G401 (cell line): ENCODE measurements at places on chromosomes 1 and 21.

- DNase-seq, result peak; percentile 2
These were observed 171.6 kb upstream of the C1orf174 start for GRCh38 chr1:4071653-4072052.

GRCh38 chr1:41379738-41380130 lies 18.5 kb downstream of the FOXO6 start:
- no peak for DNase-seq

DNA sequence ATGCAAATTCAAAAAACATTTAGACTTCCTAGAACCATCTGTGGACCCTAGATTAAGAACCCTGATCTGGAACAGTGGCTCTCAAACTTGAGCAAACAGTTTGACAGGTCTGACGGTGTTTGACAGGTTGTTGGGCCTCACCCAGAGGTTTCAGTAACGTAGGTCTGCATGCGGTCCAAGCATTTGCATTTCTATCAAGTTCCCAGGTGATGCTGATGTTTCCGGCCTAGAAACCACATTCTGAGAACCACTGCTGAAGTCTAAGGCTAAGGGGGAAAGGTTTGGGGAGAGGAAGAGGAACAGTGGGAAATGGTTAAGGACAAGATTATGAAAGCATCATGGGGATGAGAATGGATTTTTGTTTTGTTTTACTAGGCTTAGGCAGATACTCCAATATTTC lies 48.6 kb downstream of the MDM4 start:
- DNase-seq, result no peak

DNA sequence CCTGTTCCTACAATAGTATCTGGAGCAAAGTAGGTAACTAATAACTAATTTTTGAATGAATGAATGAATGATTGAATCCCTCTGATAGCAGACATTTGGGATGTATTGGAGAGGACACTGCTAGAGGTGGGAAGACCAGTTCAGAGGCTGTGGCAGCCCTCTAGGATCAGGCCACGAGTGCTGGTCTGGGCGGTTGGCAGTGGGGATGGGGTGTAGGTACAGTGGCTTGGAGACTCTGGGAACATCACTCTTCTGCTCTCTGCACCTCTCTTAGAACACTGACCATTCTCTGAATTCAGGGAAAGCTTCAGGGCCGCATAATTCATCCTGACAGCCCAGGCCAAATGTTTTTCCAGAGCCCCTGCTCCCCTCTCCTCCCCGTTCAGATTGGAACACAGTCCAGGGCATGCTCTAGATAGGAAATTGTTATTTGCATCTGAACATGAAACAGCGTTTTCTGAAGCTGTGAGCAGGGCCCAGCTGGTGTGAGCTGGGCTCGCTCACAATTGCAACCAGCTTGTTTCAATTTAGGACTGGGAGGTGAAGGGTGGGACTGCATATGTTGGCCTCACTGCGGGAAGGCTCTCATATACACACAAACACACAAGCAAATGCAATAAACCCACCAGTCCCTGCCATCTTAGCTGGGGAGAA lies 253.1 kb upstream of the USP24 start:
- DNase-seq, result no peak
